ENCODE measurements at places on chromosomes 4 and X.

DNA sequence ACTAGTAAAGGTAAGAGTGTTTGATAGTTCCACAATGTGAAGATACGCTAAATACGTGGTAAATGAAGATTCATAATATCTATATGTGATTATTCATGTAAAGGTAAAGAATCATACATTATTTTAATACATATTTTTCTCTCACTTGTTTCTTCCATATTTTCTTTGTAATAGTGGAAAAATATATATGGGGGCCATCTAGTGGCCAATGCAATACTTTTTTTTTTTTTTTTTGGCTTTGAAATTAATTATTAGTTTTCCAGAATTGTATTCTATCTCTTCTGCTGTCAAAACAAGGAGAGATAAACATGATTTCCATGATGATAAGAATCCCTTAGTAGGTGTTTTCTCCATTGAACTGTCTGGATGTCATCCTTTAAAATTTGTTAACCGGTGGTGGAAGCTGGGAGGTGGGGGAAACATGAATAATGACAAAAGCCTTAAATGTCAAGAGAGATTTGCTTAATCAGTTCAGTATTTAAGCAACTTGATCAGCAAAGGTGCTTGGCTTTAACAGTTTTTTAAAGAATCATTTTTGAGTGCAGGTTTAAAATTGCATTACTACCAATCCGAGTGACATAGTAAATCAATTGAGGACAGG is 508.7 kb upstream of the HTR2C start:
- peak; percentile 0 for DNase-seq

DNA sequence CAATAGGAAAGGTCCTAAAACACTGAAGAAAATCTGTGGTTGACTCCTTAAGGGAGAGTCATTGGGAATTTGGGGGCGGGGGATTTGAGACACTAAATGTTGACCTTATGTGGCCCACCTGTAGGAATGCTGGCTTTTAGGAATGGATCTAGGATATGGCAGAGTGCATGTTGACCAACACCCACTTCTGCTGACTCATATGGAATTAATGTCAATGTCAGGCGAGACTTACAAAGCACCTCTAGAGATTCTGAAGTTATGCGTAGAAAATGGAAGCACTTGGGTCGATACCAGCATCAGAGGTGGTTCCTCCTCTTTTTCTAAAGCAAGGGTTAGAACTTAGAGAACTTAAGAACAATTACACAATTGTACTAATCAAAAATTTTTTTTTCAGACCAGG is 100.6 kb upstream of the CBR4 start:
- no peak for DNase-seq

DNA sequence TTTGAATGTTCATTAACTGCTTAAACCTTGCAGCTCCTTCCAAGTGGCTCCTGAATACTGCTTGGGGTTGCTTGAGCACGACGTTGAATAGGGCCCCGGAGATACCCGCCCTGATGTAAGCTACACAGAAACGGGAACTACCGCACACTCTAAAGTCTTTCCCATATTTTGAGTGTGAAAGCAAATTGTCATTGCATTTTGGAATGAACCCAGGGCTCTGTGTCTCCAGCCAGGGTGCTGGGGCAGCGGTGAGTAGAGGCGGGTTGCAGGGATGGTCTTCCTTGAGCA is 59.4 kb upstream of the HELT start:
- no peak for DNase-seq

DNA sequence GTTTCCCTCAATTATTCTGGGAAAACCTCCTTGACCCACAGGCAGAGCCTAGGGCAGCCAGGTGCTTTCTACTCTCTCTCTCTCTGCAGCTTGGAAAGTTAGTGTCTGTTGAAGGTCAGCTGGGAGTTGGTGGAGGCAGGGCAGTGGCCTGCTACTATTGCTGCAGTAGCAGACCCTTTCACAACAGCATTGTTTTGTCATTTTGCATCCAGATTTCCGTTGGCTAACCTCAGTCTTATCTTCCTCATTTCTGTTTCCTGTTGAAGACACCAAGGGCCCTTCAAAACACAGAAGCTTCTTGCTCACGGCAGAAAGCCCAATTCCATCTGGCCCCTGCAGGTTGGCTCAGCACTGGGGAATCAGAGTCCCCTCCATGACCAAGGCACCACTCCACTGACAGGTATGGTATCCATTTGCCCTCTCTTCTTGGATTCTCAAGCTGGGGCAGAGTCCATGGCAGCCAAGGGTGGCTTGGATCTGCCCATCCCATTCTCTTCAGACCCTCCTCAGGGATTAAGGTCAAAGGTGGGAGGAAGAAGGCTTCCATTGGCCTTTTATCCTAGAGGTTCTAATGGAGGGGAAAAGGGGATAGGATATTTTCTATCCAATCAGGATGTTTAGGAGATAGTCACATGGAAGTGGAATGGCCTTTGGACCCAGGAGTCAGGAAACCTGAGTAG is 24.6 kb downstream of the VSIG4 start:
- no peak for DNase-seq

GRCh38 chr4:168486912-168487281 is 6.6 kb upstream of the DDX60L start:
- DNase-seq: peak; percentile 59

DNA sequence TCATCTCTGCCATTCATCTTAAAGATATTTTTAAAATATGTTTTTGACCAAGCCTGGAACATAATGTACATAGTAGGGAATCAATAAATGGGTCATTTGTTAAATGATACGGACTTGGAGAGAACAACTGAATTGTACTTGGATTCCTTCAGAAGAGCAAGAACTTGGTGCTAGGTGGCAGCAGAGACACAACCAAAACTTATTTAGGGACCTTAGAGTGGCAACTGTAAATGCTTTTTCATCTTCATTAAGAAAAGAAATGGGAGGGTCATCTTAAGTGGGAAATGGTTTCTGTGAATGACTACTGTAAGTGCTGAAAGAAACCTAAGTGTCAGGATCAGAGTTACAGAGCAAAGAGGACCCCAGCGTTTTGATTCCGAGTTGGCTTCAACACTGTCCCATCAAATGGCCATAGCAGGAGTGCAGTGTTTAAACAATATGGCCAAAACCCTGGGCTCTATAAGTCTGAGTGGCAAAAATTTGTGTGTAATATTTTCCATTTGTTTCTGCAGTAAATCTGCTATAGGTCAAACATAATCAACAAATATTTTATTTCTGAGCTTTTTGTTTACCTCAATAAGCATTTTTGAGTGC is 213.6 kb downstream of the PALLD start:
- DNase-seq: peak; percentile 91
